Kidney glomerular epithelial cell (primary cell): ENCODE measurements at places on chromosomes 1 and 21.

- no peak for DNase-seq
These were observed 35.1 kb downstream of the MPZL1 start for GRCh38 chr1:167756730-167757405.

DNA sequence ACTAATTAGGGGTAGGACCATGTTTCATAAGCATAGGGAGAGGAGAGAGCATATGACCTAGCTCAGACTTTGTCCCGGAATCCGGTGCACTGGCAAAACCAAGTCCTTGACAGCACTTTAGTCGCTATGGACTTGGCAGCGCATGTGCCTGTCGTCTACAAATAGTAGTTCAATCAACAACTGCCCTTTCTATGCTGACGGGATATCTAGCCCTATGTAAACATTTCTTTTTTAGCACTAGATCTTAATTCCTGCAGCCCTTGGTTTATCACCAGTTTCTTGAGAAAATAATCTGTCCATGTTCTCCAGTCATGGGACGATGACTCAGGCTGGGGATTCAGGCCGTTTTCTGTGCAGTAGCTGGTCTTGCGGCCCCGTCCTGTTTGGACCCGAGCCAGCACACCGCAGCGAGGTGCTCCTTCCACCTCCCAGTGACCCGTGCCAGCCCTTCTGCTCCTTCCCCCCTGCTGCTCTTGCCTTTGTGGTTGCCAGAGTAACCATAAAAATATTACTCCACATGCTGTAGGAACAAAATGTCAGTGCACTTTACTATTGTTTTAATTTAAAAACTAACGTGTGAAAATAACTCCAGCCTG, 8.6 kb upstream of the MT1HL1 start:
- DNase-seq: peak; percentile 57

DNA sequence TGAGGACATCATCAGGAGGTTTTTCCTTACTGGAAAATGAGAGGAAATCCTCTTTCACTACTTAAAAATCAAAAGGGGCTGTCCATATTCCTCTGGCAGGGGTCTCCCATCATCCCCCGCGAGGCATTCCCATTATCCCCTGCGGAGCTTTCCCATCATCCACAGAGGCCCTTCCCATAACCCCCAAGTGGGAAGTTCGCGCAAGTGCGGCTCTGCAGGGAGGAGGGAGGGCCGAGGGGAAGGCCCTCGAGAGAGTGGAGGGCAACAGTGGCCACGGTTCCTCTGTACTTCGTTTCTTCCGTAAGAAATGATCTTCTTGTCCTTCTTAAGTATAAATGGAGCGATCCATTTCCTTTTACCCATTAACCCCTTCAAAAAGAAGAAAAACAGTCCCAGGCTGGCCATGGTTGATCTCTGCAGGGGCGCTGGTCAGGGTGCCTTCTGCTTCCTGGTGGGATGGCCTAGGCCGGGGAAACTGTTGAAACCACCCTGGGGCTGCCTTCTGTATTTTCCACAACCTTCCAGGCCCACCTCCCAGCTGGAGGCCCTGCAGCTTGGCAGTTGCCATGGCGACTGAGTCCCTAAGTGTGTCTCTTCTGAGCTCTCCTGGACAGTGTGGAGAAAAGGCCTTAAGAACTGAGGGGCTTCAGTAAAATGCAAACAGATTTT, 3.6 kb upstream of the RSPH1 start:
- no peak for DNase-seq

GRCh38 chr1:246320286-246320685, 186.8 kb downstream of the SMYD3 start:
- no peak for DNase-seq

DNA sequence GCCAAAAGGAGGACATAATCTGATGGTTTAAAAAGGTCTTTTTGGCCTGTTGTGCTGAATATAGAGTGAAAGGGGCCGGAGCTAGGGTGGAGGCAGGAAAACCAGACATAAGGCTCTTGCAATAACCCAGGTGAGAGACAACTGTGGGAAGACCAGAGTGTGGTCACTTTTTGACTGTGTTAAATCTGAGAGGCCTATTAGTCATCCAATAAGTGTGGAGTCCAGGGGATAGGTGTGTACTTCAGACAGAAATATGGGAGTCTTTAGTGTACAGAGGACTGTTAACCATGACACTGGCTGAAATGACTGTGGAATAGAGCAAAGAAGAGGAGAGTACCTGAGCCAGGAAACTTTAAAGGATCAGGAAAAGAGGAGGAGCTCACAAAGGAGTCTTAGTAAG, 89.3 kb downstream of the VAV3 start:
- no peak for DNase-seq

DNA sequence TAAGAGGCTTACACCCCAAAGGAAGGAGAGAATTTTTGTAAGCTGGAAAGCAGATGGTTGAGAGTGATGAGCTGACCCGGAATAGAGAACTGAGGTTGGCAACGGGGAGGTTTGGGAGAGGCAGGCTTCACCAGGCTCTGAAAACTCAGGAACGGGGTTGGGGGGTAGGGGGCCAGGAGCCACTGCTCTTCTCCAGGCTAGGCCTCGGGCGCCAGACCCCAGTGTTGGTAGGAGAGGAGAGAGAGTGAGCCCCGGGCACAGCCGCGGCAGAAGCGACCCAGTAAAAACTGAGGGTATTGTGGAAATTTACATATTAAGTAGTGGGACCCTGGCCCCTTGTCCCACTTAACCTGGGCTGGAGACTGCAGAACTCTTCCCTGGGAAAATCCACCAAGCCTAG, 45.7 kb downstream of the GPR161 start:
- DNase-seq: no peak

- no peak for DNase-seq
These were observed 498.2 kb upstream of the NR5A2 start for GRCh38 chr1:199529324-199529723.
